ENCODE measurements at places on chromosomes 7 and 10.

- DNase-seq, result no peak
Observed at GRCh38 chr10:23016636-23017035, 78.7 kb upstream of the MSRB2 start.

GRCh38 chr7:74138334-74138867 lies 35.8 kb upstream of the EIF4H start:
- no peak for DNase-seq

- DNase-seq, result no peak
Observed at GRCh38 chr7:5463031-5463430, 39.4 kb upstream of the TNRC18 start.

DNA sequence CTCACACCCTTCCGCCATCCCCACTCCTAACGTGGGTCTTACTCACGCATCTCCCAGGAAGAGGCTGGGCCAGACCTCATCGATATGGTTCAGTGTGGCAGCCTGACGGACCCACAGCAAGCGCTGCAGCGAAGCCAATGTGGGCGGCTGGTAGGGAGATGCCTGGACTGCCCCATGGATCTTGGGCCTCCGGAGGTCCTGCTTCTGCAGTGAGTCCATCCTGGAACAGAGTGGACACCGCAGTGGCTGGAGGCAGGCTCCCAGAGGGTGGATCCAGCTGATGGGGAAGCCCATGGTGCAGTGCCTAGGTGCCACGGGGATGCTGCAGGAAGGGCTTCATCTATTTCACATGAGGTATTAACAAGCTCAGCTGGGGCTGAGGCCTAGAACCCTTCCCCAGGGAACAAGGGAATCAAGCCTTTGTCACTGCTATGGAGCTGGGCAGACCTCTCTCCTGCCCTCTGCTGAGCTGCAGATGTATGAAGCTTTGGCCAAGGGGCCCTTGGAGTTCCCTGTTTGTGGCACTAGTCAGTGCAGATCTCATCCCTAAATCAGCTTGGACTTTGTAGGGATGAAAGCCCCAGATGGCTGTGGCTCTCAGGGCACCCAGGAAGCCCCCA lies 13.7 kb upstream of the SAMD8 start:
- DNase-seq, result no peak

DNA sequence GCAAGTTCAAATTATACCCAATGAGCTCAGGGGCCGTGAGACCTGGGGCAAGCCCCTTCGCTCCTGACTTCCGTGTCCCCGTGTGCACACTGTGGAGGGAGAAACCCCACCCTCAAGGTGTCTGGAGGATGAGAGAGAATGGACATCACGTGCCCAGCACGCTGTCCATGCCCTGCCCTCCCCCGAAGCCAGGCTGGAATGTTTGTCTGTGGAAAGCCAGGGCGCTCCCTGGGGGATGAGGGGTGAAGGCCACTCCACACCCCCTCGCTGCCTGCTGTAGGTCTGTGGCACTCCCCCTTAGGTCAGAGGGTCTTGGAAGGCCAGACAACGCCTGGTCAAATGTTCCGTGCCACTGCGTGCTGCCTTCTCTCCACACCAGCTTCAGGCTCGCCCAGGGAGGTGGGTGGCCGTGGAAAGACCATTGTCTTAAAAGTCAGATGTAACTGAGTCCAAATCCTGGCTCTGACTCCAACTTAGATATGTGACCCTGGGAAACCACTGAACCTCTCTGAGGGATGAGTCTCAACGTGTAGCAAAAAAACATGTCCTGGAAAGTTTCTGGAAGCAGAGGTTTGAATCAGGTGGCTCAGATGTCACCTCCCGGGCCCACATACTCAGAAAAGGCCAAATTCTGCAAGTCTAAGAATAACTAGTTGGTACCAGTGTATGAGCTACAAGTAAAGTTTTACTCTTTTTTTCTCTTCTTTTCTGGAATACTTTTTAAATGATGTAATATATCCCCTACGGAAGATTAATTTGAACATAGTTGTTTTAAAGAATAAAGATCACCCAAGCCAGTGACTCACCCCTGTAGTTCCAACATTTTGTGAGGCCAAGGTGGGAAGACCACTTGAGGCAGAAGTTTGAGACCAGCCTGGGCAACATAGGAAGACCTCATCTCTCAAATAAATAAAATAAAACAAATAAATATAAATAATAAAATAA lies 24.9 kb downstream of the RCC1L start:
- DNase-seq, result no peak

GRCh38 chr10:99457813-99458212 lies 27.4 kb upstream of the GOT1 start:
- no peak for DNase-seq

- no peak for DNase-seq
Observed at GRCh38 chr10:5659702-5660528, 6.5 kb downstream of the ASB13 start.

- no peak for DNase-seq
Observed at GRCh38 chr10:35884657-35885071, 242.6 kb upstream of the FZD8 start.

- no peak for DNase-seq
Observed at GRCh38 chr7:40673285-40673684, 538.5 kb downstream of the SUGCT start.

GRCh38 chr10:114933588-114933987 lies 4.4 kb upstream of the TRUB1 start:
- no peak for DNase-seq

DNA sequence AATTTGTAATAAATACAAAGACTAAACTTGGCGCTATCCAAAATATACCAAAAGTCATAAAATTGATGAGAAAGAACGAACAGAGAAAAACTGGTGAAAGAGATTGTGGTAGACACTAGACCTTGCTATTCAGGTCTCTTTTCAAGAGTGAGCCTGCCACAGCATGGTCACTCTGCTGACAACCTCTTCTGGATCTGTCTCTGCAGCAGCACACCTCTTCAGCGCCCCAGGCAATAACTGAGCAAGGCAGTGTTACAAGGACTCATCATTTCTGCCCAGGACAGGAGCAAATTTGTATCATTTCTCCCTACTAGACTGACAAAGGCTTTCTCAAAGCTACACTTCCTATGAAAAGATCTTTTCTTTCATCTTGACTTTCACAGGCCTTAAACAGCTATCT lies 976.0 kb downstream of the DNAJB9 start:
- DNase-seq, result no peak

DNA sequence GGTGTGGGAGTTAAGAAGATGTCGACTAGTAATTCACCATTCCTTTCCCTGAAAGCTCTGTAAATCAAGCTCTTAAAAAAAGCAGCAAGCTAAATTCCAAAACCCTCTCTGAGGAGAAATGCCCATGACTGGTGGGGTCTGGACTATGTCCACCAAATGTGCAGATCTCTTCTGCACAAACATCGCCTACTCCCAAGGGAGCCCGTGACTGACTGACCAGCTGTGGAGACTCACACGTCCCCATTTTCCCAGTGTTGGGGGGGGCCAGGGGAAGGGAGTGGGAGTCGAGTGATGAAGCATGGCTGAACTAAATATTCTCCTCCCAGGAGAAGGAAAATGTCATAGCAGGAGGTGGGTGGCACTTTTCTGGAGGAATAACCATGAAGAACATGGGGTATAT lies 164.1 kb upstream of the HPS1 start:
- no peak for DNase-seq

DNA sequence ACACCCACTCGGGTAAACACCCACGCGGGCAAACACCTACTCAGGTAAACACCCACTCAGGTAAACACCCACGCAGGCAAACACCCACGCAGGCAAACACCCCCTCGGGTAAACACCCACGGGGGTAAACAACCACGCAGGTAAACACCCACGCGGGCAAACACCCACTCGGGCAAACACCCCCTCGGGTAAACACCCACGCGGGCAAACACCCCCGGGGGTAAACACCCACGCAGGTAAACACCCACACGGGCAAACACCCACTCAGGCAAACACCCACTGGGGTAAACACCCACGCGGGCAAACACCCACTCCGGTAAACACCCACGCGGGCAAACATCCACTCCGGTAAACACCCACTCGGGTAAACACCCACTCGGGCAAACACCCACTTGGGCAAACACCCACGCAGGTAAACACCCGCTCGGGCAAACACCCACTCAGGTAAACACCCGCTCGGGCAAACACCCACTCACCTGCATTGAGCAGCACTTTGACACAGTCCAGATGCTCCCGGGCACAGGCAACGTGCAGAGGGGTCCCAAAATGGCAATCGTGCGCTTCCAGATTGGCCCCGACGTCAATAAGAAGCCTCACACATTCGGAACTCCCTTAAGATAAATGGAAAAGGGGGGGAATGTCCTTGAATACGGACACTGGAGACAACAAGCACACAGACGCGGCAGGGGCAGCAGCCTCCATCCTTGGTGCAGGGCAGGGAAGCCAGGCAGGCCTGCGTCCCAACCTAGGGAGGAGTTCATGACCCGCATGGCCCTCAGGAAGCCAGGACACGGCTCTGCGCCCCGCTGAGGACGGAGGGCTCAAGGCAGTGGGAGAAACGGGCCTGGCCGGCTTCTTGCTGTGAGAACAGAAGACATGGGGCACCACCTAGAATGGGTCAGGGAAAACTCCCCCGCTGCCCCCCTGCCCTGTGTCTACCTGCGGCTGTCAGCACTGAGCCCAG lies 17.6 kb downstream of the ASB13 start:
- DNase-seq, result no peak

Measured in aorta (tissue), 5 donors.